ENCODE measurements at places on chromosomes 12 and 14.

DNA sequence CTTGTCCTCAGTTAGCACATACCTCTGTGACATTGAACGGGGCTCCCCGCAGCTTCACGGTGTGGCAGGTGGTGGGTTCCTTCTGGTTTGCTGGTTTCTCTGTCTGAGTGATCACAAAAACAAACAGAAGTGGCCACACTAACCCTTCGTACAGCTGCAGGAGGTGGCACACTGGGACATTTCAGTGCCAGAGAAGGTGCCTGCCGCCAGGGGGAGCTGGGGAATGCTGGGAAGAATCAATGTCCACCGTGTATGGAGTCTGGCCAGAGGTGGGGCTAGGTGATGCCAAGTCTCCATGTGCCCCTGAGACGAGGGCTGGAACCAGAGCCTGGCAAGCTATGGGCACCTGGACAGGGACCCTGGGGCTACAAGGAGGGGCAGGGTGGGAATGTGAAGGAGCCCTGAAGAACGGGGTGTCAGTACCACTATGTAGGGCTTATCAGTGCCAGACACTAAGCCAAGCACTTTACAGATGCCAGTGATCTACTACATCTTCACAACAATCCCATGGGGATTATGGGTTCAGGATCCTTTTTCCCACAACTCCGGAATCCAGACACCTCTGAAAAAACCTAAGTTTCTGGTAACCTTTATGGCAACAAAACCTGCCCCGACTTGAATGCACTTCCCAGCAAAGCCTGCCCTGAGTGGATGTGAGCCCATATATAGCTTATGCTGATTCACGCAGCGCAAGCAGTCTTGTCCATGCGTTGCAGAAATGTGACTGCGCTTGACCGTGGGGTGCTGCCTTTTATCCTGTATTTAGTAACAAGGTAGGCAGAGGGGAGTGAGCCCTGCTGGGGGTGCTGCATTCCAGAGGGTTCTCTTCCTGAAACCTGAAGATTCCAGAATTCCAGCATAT lies 10.8 kb downstream of the RBM19 start:
- DNase-seq: peak; percentile 18

DNA sequence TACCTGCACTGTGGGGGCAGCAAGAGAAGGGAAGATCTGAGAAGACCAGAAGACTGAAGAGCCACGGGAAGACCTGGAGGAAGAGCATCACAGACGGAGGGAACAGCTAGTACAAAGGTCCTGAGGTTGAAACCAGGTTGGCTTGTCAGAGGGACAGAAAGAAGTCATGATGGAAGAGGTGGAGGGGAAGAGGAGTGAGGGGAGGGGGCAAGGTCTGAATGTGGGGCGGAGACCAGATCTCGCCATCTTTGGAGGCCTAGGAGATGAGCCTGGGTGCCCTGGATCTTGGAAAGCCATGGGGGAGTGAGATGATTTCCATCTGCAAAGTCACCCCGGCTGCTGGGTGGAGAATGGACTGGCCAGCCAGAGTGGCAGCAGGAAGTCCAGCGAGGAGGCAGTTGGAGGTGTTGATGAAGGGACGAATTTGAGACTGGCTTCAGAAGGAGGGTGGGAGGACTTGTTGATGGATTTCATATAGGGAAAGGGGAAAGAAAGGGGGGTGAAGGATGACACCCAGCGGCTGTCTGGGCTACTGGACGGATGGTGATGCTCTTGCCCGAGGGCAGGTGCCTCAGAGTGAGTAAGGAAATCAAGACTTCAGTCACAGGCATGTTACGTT lies 14.6 kb upstream of the UBC start:
- no peak for DNase-seq

- no peak for DNase-seq
These were observed 5.5 kb downstream of the PRKCH start for GRCh38 chr14:61326847-61327246.

GRCh38 chr12:76921100-76921471 lies 42.3 kb upstream of the CSRP2 start:
- DNase-seq: no peak

DNA sequence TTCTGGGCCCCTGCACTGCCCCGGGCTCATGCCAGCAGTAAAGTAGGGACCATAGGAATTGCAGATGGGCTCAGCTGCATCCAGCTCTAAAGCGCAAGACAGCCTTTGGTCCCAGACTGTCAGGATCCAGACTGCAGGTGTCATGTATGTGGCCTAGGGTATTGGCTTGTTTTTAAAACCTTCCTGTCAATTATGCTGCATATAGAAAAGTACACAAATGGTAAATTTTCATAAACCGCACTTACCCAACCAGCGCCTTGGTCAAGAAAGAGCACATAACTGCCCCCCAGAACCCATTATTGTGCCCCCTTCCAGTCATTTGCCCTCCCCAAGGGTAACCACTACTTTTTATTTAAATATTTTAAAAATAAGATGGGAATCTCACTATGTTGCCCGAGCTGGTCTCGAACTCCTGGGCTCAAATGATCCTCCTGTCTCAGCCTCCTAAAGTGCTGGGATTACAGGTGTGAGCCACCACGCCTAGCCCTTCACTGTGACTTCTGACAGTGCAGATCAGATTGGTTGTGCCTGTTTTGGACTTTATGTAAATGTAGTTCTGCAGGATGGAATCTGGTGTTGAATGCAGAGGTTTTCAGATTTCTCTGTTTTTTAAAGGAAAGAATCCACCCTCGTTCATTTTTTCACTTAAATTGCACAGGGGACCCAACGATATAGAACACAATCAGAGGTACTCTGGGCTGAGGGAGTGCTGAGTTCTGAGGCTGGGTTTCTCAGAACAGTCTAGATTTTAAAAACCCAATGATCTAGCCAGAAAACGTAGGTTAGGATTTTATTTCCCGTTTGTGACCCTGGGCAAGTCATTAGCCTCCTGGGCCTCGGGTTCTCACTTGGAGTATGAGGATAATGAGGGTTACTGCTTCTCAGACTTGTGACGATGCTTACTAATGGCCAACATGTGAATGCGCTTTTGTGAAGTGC lies 6.7 kb downstream of the NR4A1 start:
- no peak for DNase-seq

- no peak for DNase-seq
These were observed 394.5 kb upstream of the DDHD1 start for GRCh38 chr14:53547593-53547992.

DNA sequence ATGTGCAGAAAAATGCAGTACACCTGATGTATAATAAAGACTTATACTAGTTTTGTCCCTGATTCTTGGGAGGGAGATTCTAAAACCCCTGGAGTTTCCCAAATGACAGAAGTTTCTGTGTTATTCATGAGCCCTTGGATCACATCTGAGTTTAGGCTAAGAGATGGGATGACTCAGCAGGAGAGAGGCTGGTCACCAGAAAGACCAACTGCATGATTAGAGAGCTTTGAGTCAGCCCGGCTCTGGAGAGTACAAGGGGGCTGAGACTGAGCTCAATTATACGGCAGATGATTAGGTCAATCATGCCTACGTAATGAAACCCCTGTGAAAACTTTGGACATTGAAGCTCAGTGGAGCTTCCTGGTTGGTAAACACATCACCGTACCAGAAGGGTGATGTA lies 174.2 kb downstream of the SSPN start:
- DNase-seq: peak; percentile 76

DNA sequence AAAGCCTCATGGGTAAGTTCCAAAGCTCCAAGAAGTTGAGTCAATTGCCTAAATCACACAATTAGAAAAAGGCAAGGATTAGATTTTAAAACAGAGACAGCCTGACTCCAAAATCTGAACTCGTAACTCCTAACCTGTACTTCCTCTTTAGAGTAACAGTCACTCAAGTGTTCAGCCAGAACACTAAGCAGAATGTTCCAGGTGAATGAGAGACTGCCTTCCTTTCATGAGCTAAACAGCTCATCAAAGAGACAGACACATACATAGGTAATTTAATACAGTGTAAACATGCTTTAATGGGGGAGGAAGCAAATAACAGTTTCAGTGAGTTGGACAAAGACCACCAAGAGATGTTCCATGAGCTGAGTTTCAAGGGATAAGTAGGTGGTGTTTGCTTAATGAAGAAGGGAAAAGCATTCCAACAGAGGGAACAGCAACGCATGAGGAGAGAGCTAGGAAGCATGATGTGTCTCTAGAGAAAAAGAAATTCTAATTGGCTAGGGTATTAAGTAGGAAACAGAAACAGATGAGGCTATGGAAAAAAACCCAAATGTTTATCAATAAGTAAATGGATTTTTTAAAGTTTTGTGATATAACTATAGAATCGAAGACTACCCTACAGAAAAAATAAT lies 403.9 kb downstream of the MED13L start:
- DNase-seq: no peak

GRCh38 chr12:72574138-72574537 lies 302.0 kb downstream of the TRHDE start:
- DNase-seq: no peak

GRCh38 chr12:102052192-102053061 lies 9.4 kb downstream of the WASHC3 start:
- DNase-seq: no peak

DNA sequence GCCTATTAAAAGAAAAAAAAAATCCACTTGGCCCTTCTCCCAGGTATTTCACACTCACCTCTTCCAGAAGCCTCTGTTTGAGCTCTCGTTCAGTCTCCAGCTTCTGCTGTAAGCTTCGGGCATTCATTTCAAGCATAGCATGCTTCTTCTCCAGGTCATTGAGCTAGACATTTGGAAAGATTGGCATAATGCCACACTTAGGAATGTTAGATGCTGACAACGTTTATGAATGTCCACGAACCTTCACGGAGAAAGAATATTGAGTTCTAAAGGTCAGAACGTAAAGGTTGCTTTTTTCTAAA lies 60.5 kb downstream of the PRKAB1 start:
- DNase-seq: no peak

GRCh38 chr12:108123402-108123801 lies 5.7 kb upstream of the WSCD2 start:
- peak; percentile 54 for DNase-seq

DNA sequence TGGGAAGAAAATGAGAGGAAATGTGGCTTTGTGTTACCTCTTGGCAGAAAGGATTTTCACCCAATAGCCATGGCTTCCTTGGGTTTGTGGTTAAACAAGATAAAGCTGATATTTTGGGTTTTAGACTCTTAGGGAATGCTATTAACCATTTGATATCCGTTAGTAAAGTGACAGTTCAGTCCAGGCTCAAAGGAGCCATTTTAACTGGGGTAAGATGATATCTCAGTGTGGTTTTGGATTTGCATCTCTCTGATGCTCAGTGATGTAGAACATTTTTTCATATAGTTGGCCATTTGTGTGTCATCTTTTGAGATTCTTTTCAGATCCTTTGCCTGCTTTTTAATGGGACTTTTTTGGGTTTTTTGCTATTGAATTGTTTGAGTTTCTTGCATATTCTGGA lies 30.1 kb downstream of the IFT43 start:
- no peak for DNase-seq

DNA sequence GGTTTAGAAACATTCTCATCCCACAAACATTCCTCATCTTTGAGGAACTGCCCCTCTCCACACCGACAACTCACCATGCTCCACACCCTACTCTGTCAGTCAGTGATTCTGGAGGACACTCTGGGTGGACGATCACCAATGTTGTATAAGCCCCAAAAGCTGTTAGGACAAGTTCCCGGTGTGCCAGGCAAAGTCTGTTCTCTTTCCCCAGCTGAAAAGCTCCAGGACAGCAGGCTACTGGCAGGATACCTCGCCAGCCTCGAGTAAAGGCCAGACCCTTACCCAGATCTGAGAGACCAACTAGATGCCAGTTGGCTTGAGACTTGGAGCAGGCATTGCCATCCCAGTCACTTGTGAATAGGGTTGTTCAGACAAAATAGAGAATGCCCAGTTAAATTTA lies 12.0 kb downstream of the KRT5 start:
- DNase-seq: no peak

GRCh38 chr14:81412779-81413178 lies 12.7 kb upstream of the STON2 start:
- no peak for DNase-seq

GRCh38 chr14:59305231-59305630 lies 116.8 kb downstream of the DAAM1 start:
- DNase-seq: no peak

DNA sequence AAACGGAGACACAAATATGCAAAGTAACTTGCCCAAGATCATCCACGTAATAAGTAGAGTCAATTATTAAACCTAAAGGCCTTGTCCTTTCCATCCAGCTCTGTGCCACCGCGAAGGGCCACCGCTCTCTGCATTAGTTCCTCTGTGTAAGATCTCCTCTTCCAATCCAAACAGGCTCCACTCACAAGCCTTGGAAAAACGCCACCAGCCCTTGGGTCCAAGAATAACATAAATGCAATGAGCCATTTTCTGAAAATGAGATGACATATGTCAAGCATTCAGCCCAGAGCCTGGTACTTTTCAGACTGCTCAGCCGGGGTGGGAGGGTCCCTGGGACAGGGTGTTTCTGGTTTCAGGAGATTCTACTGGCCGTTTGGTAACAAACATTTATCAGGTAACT lies 30.0 kb downstream of the DGLUCY start:
- DNase-seq: no peak

DNA sequence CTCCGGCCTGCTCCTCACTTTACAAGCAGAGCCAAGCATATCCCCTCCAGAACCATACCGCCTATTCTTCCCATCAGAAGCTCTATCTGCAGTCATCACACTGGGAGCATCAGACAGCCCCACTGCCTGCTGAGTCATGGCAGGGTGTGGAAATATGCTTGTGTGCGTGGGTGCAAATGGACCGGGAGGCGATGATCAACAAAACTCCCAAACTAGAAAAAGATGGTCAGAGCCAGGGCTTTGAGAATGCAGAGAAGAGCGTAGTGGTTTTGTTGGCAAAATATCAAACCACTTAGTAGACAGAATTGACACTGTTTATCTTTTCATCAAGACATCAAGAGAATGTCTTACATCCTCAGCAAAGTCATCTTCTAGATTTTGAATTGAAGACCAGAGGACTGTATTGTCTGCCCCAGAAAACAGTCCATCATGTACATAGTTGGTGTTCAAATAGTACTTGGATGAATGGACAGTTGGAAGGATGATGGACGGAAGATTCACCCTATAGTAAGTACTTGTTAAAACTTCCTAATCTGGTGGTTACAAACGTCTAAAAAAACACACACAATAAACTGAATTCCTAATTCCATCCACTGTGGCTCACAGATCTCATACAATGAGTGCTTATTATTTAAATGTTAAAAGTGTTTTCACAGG lies 54.9 kb downstream of the VWF start:
- peak; percentile 11 for DNase-seq

DNA sequence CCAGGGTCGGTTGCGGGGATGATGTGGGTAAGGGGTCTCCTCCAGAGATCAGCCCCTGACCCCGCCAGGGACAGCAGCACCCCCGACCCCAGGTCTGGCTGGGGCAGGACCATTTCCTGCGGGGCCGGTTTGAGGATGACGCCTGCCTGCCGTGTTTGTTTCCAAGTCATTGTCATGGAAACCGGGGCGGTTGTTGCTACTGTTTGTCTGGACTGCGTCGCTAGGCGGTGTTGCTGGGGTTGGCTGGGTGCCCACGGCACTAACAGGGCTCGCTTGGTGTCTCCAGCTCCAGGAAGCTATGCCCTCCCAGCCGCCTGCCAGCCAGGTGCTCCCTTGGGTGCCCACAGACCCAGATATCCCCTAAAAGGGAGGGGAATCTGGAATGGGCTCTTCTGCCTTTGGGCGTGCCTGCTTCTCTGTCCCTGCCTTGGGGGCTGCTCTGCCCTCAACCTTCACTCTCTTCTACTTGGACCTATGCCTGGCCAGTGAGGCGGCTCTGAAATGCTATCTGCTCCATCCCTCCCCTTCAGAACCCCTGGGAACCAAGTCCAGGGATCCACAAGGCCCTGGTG lies 4.7 kb upstream of the CRIP1 start:
- DNase-seq: peak; percentile 85
